Posterior vena cava (tissue), 2 donors: ENCODE measurements at places on chromosomes 4 and X. TPM values are rescaled to one million over a fixed set of nuclear protein-coding genes. Genes with fewer than 3 reads are reported as not detected.

DNA sequence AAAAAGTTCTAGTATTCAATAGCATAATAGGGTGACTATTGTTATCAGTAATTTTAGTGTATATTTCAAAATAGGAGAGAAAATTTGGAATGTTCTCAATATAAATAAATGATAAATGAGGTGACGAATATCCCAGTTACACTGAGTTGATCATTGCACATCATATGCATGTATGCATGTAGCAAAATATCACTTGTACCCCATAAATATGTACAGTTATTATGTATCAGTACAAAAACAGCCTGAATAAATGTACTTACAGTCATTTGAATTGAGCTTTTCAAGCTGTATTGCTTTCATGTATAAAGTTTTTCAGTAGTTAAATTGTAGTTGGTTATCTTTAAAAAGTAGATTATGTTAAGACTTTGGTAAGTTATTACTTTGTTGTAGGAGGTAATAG is 12.6 kb downstream of the CISD2 start:
- DNase-seq: no peak

Gene FLNA
- 6,731 TPM for total RNA-seq

- no peak for DNase-seq
Observed at GRCh38 chr4:48109413-48110263, 24.4 kb downstream of the TXK start.

- DNase-seq: no peak
Observed at GRCh38 chr4:155889031-155889793, 14.3 kb upstream of the TDO2 start.

Gene ARX
- not detected for total RNA-seq

DNA sequence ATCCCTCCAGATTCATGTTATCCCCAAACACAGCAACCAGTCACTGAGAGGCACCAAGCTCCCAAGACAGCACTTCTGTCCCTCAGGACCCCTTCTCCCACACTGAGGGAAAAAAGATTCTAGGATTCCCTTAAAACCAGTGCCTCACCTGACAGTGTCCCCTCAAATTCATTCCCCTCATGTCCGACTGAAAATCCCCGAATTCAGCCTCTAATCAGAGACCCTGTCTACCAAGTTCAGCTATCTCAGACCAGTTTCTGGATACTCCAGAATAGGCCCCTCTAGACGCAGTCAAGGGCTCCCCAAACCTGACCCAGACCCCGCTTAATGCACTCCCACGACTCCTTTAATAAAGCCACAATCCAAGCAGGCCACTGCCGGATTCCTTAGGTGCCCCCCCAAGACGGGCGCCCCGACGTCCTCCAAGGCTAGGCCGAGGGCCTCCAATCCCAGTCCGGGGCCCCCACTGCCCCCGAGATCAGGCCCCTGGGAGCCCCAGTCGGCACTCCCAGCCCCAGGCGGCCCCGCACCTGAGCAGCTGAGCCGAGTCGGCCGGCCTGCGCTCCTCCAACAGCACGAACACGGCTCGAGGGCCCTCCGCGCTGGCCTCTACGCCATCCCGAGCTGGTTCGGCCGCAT is 457 bp downstream of the TFE3 start:
- DNase-seq: no peak

Gene NUDT11
- 1.6 TPM for total RNA-seq

GRCh38 chr4:182185491-182185890 is 57.7 kb upstream of the TENM3 start:
- no peak for DNase-seq

Gene RNF128
- not detected for total RNA-seq

- no peak for DNase-seq
Observed at GRCh38 chr4:64781737-64782326, 372.6 kb upstream of the TECRL start.

Gene GAGE2A
- total RNA-seq: not detected

GRCh38 chr4:3531318-3531878 is 824 bp downstream of the LRPAP1 start:
- peak; percentile 74 for DNase-seq

DNA sequence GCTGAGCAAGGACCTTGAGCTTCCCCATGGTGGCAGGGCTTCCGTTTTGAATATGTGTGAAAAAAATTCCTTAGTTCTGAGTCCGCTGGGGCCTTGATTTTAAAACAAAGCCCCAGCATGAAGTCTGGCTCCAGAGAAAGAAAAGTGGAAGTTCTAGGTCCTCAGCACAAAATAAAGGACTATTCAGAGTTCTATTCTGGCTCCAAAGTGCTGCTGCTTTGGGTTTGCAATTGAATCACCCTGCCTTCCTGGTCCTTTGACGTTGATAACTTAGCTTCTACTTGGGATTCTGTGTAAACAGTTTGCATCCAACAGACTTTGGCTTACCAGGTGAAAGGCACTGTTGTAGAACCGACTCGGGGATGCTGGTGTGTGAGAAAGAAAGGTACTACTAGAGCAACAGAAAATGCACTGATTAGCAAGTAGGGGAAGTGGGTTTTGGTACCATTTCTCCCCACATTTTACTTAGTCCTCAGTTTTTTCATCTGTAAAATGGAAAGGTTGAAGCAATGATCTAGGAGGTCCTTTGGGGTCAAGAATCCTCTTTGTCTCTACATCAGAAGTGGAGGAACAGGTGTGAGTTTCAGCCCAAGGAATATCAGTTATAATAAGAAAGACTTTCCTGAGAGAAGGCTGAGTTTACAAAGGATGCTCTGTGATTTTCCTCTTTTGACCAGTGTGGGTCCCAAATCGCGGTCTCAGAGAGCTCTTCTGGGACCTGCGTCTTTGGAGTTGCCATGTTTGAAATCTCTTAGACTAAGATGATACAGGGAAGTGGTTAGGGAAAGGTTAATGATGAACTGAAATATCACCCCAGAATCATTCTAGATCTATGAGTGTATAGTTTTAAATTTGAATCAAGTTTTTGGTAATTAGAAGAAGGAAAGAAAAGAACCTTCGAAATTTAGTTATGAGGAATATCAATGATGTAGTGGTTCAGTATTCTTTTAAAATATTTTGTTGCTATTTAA is 28.2 kb downstream of the IGFBP7 start:
- DNase-seq: no peak

GRCh38 chr4:38310446-38311043 is 350.3 kb downstream of the PTTG2 start:
- DNase-seq: no peak
